ENCODE measurements at places on chromosomes 1 and 21. TPM values are rescaled to one million over a fixed set of nuclear protein-coding genes. Genes with fewer than 3 reads are reported as not detected.
A peak's percentile ranks its signal among the peaks of the same experiment; 100 is the strongest.

DNA sequence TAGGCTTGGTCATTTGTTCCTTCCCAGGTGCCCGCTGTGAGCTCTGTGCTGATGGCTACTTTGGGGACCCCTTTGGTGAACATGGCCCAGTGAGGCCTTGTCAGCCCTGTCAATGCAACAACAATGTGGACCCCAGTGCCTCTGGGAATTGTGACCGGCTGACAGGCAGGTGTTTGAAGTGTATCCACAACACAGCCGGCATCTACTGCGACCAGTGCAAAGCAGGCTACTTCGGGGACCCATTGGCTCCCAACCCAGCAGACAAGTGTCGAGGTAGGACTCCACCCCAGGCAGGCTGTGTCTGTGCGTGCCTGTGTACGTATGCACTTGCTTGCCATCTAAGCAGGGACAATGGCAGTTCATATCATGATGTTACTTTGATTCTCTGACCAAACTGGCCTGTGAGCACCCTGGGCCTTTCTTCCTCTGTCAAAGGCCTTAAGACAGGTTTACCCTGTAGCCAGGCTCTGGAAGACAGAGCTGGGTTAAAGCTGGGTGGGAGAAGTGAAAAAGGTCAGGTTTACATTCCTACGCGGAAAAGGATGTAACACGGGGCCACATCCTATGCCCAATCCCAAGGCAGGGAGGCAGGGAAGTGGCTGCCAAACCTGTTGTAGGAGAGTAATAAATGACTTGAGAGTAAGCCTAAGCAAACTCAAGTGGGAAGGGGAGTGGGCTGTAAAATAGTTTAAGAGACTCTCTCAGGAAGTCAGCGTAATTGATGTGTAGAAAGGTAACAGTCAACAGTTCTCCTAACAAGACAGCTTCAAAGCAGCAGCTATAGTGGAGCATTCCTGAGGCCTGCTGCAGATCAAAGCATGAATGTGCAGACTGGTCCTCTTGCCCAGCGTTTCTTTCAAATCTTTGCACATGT, 42.5 kb downstream of the LAMC2 start:
- DNase-seq, result peak; percentile 74

DNA sequence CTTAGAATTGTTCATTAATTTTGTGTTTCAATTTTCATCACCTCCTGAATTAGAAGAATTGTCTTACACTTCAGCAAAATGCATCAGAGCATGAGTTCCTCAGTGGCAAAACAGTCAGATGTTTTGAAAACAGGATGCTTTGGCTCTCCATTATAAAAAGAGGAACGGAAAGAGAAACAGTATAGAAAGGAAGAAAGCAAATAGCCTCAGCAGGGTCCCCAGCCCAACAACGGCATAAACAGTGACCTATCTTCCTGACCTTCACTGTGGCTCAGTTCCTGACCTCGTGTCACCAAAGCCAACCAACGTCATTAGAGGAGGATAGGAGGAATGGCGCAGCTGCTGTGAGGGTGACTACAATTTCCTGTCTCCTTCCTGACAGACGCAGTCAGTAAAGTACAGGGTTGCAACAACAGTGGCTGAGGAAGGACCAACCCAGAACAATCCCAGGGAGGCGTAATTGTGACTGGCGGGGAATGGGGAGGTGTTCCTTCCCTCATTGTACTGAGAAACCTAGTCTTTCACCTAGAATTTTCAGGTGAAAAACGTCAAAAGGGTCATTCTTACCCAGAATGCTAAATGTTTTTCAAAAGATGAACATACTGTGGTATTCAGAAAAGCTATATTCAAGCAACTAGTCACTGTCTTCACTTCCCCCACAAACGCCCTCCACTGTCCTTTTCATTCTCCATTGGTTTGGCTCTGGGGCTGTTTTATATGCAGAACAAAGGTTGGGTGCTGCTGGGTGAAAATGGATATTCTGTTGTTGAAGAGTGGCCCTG, 197.9 kb upstream of the SGIP1 start:
- peak; percentile 92 for DNase-seq

GRCh38 chr1:92690212-92690906, 94.5 kb downstream of the EVI5 start:
- DNase-seq, result no peak

IL19 gene
- not detected for total RNA-seq

GRCh38 chr1:19597496-19598309, 46.4 kb upstream of the NBL1 start:
- DNase-seq, result peak; percentile 14

DNA sequence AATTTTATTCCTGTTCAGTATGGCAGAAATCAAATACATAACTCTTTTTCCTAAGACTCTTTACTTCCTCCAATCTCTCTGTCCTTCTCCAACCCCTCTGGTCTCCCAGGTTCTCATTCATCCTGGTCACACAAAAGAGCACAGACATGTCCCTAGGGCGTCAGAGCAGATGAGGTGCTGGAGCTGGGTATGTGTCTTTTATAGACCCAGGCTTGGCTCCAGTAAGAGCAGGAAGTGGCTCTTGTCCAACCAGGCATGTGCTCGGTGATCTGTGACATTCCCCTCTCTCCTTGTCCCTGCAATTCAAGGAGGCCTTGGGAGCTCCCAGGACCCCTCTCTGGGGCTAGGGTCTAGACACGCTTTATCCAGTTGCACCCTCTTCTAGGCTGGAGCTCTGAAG, 18.0 kb upstream of the LCE2D start:
- no peak for DNase-seq

GRCh38 chr1:225712391-225712790, 59.5 kb upstream of the ENAH start:
- DNase-seq, result no peak

APOBEC4 gene
- total RNA-seq, result not detected

LCE1A gene
- 936 TPM for total RNA-seq
